NCI-H1092 treated with DMSO at 0.1 percent for 48 hours (cell line): ENCODE measurements at places on chromosomes 16 and 17.
A peak's percentile ranks its signal among the peaks of the same experiment; 100 is the strongest.

GRCh38 chr17:68249354-68249765 lies 1.5 kb downstream of the AMZ2 start:
- DNase-seq: no peak

DNA sequence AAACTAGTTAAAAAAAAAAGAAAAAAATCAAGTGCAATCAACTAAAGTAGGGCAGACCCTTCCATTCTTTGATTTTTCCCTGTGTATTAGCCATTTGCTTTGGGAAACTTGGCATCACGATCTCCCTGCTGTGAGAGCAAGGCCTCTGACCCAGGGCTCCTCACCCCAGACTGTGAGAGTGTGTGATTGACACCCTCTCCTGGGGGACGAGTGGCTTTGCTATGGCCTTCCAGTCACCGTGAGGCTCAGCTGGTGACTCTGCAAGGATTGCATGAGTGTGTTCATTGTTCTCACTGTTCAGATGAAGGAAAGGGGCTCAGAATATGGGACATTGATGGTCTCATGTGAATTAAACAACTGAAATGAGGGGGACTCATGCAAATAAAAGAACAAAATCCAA lies 69.0 kb upstream of the BCAR1 start:
- DNase-seq: no peak

GRCh38 chr17:30570596-30571265 lies 93.5 kb downstream of the GOSR1 start:
- no peak for DNase-seq

DNA sequence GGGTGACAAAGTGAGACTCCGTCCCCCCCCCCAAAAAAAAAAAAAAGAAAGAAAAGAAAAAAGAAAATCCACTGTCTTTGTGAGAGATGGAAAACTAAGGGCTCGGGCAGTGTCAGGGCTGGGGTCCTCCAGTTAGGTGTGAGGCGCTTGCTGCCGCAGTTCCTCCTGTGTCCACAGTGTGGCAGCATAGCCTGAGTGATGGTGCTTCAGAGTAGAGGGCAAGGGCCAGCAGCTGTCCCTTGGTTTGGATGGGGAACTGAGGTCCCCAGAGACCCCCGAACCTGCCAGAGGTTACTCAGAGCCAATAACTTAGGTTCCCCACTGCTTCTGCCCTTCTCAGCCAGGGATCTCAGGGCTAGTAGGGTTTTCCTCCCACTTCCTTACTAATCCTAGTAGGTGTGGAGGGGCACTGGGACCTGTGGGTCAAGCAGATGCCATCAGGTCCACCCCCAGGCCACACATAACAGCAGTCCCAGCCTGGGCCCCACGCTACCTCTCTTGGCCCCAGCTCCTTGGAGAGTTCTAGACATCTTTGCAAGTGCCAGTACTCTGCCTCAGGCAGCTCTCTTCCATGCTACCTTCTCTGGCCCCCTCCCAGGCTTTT lies 7.9 kb upstream of the LLGL1 start:
- peak; percentile 27 for DNase-seq

DNA sequence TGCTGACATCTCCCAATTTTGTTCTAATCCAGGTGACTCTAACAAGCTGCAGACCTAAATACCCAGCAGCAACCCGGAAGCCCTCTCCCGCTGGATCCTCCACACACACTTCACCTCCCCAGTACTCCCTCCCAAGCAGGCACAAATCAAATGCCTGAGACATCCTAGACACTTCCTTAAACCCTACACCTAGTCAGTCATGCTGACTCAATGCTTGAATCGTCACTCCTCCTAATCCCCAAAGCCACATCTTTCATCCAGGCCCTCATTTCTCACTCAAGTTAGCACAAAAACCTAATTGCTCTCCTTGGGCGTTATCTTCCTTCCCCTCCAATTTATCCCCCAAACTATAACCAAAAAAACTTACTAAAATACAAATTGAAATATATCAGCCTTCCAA lies 32.7 kb downstream of the CMC2 start:
- no peak for DNase-seq

GRCh38 chr17:36885153-36885735 lies 52.0 kb upstream of the LHX1 start:
- no peak for DNase-seq

GRCh38 chr16:30525844-30526136 lies 576 bp downstream of the ZNF768 start:
- no peak for DNase-seq

GRCh38 chr16:30766206-30766932 lies 4.2 kb downstream of the RNF40 start:
- DNase-seq: no peak

- DNase-seq: no peak
Observed at GRCh38 chr16:1572673-1573072, 39.2 kb downstream of the IFT140 start.

DNA sequence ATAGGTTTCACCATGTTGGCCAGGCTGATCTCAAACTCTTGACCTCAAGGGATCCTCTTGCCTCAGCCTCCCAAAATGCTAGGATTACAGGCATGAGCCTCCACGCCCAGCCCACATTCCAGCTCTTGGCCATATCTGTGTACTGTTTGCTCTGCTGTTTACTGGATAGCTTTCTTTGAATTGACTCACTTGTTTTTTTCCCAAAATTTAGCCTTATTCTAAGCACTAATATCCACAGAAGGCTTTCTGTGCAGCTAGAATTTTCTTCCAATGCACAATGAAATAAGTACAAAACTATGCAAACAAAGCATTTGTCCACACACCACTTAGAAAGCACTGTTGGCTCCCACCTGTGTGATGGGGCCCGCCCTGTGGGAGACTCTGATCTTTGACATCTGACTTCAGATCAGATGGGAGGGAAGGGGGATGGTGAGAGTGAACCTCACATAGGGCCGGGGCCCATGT lies 72.2 kb downstream of the CLEC16A start:
- no peak for DNase-seq

DNA sequence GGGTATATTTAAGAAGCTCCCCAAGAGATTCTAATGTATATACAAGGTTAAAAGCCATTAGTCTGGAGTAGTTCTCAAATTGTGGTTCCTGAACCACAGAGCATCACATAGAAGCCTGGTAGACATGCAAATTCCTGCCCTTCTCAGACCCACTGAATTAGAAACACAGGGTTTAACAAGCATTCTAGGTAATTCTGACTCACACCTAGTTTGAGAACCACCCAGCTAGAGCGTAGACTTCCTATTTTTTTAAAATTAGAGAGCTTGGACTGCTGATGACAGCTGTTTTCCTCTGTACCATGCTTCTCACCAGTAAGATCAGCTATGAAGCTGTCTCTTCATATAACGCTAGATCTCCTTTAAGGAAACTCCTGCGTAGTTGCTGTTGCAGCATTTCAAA lies 50.6 kb downstream of the HS3ST3B1 start:
- no peak for DNase-seq

GRCh38 chr17:12990041-12990808 lies 27.6 kb downstream of the ELAC2 start:
- DNase-seq: no peak

DNA sequence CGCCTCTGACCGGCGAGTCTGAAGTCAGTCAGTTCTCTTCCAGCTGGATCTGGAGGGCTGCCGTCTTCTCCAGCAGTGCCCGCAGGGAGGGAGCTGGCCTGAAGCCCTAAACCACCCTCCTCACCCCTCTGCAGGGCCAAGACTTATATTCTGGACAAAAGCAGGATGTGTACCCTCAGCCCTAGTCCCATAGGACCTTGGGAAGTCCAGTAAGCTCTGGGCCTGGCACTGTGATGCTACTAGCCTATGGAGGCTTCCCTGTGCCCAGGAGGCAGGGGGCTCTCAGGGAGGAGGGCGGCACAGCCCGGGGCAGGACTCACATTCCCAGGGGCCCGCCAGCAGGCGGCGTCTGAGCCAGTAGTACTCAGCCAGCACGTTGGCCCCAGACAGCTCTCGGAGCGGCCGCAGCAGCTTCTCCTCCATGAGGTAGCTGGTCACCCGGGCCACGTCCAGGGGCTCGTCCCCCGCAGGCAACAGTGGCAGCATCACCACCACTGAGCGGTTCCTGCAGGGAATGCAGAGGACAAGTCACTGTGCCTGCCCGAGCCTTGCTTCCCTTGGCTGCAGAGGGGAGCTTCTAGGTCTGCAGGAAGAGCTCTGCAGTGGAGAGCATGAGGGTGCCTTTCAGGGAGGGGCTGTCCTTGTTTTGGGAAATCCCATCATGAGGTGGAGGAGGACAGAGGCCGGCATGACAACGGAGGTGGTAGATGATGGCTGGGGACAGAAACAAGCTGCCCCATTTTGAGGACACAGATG lies 41.7 kb downstream of the RMI2 start:
- no peak for DNase-seq

DNA sequence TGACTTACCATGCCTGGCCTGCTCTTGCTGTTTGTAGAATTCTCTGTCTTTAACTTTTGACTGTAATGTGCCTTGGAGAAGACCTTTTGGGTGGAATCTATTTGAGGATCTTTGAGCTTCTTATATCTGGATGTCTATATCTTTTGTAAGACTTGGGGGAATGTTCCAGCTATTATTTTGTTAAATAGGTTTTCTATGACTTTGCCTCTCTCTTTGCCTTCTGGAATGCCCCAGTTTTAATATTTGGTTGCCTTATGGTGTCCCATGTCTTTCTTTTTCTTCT lies 10.3 kb upstream of the PHB1 start:
- no peak for DNase-seq

- DNase-seq: no peak
Observed at GRCh38 chr16:3509470-3509928, 8.7 kb downstream of the CLUAP1 start.

GRCh38 chr16:88022076-88023042 lies 71.1 kb downstream of the BANP start:
- DNase-seq: no peak

GRCh38 chr16:16850274-16850673 lies 471.3 kb downstream of the NPIPA7 start:
- DNase-seq: no peak

DNA sequence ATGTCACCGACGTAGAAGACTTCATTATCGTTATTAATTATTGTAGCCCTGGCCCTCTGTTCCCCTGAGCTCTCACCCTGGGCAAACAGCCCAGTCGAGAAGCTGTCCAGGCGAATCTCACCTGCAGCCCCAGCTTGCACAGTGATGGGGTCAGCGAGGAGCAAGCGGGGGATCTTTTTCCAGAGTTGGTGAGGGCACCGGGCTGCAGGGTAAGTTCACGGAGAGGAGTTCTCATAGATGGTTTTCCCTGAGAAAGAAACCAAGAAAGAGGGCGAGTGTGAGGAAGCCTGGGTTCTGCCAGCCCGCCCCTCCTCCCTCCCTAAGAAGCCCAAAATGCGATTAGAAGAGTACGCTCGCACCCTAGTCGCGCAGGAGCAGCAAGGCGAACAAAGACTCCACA lies 436 bp downstream of the SPAG5 start:
- peak; percentile 33 for DNase-seq

GRCh38 chr16:68090130-68090529 lies 5.0 kb downstream of the NFATC3 start:
- DNase-seq: no peak

DNA sequence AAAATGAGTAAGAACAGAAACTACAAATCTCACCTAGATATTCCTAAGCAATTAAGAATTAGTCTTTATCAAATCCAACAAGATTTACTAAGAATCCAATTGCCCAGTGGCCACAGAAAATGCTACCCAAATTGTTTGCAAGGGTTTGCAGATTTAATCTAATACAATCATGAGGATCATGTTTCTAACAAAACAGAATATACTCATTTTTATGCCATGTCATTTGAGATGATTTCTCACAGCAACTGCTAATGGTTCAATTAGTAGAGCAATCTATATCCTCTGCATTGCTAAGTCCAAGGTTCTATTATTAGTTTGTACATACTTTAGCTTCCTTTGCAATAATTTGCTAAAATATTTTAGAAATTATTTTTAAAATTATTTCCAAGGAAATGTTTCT lies 41.2 kb downstream of the HELZ start:
- no peak for DNase-seq

GRCh38 chr16:23301251-23302044 lies 654 bp upstream of the SCNN1B start:
- DNase-seq: no peak

GRCh38 chr17:2580661-2581060 lies 12.8 kb upstream of the PAFAH1B1 start:
- DNase-seq: no peak

DNA sequence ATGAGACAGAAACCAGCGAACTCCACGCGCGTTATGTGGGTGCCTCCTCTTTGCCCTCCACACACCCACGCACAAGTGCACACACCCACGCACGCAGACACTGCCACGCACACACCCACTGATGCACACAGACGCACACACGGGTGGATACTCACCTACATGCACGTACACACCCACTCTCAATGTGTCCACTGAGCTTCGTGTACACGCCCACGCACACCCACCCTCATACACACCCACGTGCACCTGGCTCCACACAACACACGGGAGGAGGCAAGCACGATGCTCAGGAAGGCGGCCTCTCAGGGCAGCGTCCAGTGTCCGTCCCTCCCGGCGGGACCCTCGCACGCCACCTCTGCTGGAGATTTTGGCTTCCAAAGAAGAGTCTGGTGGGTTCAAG lies 4.2 kb downstream of the RFNG start:
- no peak for DNase-seq

GRCh38 chr16:22938647-22939046 lies 124.7 kb downstream of the HS3ST2 start:
- DNase-seq: no peak

DNA sequence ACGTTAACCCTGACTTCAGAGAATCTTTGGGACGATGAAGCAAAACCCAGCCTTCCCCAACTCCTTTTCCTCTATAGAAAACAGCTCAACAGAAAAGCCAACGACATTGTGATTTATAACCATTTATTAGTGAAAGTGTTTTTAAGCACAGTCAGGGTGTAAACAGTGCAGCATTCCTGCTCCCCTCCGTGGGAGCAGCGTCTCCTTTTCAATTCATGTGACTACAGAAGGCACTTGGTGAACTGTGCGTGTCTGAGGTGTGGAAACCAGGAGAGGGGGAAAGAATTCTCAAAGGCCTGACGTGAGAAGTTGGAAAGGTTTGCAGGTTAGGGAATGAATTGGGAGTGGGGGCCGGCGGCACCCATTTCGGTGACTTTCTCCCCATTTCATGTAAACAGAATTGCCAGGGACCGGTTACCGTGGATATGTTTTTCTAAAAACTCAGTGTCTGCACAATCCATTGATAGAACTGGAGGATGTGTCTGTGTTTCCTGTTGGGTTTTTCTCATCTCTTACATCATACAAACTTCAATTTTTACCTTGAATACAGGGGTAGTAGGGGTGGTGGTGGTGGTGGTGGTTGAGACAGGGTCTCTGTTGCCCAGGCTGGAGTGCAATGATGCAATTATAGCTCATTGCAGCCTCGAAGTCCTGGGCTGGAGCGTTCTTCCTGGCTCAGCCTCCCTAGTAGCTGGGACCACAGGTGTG lies 53.1 kb downstream of the NDE1 start:
- no peak for DNase-seq
